ENCODE measurements at places on chromosomes 3 and 15. TPM values are rescaled to one million over a fixed set of nuclear protein-coding genes. Genes with fewer than 3 reads are reported as not detected.

RFTN1 gene
- total RNA-seq = 54.9 TPM

ABI3BP gene
- 37.1 TPM for total RNA-seq

SPTSSB gene
- not detected for total RNA-seq

ATP13A4 gene
- total RNA-seq = not detected

WDR93 gene
- total RNA-seq = 0.32 TPM

SPSB4 gene
- 1.1 TPM for total RNA-seq

- DNase-seq = no peak
Measured at GRCh38 chr15:93170329-93170728, 81.3 kb upstream of the RGMA start.

GRCh38 chr3:144810160-144810559, 838.5 kb downstream of the DIPK2A start:
- no peak for DNase-seq

DNA sequence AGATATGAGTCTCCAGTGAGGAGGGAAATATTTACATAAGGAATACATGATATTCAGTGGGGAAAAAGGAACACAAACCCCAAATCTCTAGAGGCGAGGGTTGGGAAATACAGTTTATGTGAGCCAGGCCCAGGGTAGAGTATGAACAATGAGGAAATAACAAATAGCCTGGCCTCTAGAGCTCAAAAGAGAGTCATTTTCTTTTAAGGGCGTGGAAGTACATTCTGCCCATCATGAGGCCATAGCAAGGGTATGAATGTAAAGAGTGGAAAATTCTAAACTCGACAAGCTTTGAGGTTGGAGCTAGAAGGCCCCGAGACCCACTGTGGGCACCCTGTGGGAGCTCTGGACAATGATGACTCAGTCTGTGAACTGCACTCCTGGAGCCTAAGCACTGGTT, 27.8 kb upstream of the IGF2BP2 start:
- no peak for DNase-seq

Data from mesenteric fat pad (tissue), 1 donor.